ENCODE measurements at places on chromosomes 11 and 22.

DNA sequence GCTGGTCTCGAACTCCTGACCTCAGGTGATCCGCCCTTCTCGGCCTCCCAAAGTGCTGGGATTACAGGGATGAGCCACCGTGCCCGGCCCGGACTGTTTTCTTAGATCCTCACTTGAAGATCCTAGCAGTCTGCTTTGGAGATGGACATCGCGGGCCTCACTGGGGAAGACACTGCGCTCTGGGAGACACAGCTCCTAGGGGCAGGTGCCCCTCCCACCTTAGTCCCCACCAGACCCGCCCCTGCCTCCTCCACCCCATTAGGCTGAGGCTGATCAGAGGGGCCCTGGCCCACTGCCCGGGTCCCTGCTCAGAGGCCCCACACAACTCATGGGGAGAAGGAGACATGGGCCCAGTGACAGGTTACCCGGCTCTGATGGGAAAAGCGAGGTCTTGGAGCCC lies 11.3 kb upstream of the LTO1 start:
- DNase-seq, result no peak

GRCh38 chr11:128411812-128412211 lies 175.5 kb downstream of the ETS1 start:
- no peak for DNase-seq

DNA sequence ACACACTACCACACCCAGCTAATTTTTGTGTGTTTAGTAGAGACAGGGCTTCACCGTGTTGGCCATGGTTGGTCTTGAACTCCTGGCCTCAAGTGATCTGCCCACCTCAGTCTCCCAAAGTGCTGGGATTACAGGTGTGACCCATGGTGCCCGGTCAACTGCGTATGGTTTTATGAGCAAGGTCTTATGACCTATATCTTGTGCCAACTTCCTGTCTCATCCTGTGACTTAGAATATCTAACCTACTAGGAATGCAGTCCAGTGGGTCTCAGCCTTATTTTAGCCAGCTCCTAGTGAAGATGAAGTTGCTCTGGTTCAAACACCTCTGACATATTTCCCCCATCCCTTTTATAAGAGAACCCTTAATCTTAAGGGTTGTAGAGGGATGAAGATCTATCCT lies 66.1 kb upstream of the OR5AN1 start:
- DNase-seq, result no peak

DNA sequence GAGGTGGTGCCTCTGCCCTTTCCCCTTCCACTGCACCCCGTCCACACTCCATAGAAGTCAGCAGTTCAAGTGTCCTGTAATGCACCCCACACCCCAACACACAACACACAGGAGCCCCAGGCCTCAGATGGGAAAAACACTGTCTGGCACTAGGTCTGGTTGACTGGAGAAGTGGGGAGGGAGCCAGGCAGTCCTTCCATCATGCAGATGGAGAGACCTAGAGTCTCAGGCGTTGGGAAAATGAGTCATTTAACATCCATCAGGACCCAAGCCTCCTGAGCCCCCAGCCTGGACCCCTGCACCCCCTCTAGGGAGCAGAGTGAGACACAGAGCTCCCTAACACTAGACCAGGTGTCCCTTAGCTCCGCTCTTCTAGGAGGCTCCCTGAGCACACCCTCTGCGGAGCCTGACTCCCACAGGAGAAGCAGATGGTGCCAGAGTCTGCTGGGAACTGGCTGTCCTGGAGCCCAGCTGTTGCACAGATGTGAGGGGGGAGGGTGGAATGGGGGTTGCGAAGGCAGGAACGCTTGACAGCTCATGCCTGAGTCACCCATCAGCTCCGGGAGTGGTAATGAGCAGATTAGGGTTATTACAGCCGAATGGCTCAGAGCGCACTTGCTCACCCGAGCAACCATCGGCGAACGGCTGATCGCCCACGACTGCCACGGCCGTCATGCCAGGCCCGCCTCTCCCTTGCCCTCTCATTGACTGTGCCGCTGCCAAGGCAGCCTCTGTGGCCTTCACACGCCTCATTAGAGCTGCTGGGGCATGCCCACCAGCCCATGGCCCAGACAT lies 22.1 kb upstream of the SYT7 start:
- no peak for DNase-seq

- DNase-seq, result no peak
Observed at GRCh38 chr11:34105957-34106504, 602 bp downstream of the NAT10 start.

- DNase-seq, result no peak
Observed at GRCh38 chr11:81004576-81004975, 1563.7 kb upstream of the TENM4 start.

- DNase-seq, result no peak
Observed at GRCh38 chr11:46597609-46598219, 3.9 kb upstream of the AMBRA1 start.
